Right forelimb (tissue), 1 donor: ENCODE measurements at places on chromosomes 16 and 17.
A peak's percentile ranks its signal among the peaks of the same experiment; 100 is the strongest.

GRCh38 chr16:62041401-62041800 lies 5.2 kb upstream of the CDH8 start:
- DNase-seq: no peak

DNA sequence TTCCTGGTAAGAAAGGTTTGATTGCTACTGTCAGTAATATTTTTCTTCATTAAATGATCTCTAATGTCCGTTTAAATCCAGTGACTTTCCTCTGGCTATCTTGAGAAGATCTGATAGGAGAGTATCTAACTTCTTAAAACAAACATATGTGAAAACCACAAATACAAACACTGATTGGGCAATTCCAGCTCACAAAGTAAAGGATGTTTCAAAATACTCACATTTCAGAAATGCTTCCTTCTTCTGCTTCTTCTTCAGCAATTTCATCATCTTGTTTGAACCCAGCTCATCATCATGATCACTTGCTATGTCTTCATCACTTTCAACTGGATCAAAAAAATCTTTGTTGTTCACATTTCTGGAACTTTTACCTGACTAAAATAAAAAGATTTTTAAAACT lies 64.3 kb upstream of the RBL2 start:
- DNase-seq: no peak

DNA sequence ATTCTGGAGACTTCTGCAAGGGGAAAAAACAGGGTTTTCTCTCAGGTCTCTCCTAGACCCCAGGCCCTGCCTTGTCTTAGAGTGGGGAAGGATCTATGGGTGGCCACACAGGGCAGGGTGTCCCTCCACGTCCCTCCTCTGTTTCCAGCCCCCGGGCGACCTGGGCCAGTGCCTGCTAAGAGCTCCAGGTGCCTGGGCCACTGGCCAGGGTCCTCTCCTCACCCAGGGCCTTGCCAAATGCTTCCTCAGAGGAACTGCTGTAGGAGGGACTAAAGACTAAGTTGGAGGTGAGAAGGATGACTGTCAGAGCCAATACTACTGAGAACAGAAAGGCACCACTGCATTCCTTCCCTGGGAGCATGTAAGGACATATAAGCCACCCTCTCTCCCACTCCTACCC lies 11.4 kb downstream of the NOS2 start:
- DNase-seq: no peak

DNA sequence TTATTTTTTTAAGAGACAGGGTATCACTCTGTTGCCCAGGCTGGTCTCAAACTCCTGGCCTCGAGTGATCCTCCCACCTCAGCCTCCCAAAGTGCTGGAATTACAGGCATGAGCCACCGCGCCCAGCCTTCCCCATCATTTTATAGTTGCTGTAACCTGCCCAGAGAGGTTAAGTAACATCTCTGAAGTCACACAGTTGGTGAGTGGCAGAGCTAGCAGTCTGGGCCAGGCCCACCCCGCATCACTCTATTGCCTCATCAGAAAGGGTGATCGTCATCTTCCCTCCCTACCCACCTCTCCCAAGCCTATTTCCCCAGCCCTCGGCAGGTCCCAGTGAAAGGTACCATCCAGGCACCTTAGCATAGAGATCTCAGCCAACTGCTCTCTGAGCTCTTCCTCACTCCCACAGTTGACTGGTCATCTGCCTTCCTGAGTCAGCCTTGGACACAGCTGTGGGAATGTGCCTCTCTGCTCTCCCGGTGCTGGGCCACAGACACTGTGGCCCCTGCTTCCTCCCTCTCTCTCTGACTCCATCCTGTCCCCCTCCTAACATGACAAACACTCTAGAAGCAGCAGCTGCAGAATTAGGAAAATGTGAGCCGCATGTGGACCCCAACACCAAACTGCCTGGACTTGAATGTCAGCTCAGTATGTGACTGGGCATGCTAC lies 57.1 kb downstream of the SCNN1B start:
- DNase-seq: no peak

DNA sequence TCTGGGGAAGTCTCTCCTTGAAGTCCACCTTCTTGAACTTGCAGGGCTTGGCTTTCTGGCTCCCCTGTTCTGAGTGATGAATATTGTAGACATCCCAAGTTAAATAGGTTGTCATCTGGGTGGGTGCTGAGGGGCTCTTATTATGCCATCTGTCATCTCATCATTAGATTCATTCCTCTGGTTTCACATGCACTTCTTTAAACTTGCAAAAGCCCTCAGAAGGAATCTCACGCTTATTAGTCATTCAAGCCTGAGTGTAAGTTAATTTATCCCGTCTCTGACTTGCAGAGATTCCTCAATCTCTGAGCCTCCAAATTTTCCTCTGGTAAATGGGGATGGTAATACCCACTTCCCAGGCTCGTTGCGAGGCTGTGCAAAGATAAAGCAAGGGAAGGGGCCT lies 5.7 kb downstream of the MGAT5B start:
- DNase-seq: no peak

DNA sequence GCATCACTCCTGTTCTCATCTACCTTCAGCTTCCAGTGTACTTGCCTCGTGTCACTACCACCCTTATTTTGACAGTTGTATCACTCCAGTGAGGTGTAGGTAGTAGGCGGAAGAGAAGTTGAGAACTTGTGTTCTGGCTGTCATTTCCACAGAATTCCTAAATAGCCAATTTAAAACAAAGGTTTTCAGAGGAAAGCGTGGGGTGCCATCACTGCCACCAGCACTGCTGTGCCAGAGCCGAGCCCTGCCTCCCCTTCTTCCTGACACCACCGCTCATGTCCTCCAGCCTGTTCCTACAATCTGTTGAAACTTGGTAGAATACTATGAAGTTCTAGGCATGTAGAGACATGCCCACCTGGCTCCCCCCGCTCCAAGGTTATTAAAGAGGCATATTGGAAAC lies 215.8 kb downstream of the TANC2 start:
- no peak for DNase-seq

- DNase-seq: no peak
Observed at GRCh38 chr16:683396-684070, 601 bp downstream of the JMJD8 start.

DNA sequence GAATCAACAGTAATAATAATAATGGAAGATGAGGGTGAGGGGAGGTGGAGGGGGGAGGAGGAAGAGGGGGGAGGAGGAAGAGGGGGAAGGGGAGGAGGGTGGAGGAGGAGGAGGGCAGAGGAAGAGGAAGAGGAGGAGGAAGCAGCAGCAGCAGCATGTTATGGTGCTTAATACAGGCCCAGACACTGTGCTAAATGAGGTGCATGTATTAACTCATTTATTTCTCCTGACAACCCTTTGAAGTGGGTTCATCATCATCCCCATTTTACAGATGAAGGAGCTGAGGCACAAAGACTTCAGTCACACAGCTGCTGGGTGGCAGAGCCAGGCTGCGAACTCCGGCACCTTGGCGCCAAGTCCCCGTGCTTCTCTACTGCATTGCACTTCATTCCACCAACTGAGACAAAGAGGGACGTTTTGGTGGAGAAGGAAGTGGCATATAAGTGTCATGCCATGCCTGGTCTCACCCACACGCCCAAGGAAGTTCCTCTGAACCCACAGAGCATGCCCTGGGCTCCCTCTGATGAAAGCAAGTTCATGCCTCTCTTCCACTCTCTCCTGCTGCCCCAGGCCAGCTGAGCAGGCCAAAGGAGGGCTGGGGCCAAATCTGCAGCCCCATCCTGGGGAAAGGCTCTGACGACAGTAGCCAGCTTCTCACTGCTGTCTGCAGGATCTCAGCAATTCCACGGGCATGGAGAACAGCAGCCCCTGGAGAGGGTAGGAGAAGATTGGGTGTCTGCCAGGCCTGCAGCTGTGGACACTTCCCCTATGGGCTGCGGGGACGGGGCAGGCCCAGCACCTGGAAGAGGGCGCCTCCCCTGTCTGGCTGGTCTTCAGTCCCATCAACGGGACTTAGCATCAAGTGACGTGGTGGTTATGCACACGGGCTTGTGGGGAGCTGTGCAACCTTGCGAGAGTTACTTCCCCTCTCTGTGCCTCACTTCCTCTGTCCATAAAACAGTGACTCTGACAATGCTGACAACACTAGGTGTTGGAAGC lies 21.8 kb downstream of the XYLT1 start:
- DNase-seq: peak; percentile 62

DNA sequence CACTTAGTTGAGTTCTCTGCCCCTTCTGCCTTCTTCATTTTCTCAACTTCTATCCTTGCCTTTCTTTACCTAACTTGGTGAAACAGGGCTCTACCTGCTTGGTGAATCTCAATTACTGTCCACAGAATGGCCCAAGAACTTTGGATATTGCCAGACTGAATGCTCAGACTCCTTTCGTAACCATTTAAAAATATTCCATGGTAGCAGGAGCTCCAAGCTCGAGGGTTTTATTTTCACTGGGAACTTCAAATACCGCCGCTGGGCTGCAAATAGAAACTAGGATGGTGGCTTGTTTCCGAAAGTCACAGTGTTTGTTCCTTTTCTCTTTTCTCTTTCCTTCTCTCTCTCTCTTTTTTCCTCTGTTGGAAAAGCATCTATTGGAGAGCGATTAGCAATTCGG lies 13.2 kb downstream of the TMEM100 start:
- DNase-seq: no peak

- DNase-seq: no peak
Observed at GRCh38 chr16:89103156-89103555, 9.5 kb downstream of the ACSF3 start.

DNA sequence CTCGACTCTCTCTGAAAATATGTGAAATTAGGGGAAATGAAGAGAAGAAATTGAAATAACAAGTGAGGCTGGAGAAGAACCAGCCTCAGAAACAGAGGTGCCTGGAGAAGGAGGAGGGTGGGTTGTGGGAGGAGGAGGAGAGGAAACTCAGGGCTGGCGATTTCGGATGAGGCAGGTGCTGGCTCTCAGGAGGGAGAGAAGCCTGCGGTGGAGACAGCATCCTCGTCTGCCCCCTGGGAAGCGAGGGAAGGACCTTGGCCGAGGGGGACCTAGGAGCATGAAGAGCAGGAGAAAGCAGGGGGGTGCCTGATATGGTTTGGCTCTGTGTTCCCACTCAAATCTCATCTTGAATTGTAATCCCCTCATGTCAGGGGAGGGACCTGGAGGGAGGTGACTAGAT lies 264.7 kb upstream of the TNRC6C start:
- DNase-seq: no peak

DNA sequence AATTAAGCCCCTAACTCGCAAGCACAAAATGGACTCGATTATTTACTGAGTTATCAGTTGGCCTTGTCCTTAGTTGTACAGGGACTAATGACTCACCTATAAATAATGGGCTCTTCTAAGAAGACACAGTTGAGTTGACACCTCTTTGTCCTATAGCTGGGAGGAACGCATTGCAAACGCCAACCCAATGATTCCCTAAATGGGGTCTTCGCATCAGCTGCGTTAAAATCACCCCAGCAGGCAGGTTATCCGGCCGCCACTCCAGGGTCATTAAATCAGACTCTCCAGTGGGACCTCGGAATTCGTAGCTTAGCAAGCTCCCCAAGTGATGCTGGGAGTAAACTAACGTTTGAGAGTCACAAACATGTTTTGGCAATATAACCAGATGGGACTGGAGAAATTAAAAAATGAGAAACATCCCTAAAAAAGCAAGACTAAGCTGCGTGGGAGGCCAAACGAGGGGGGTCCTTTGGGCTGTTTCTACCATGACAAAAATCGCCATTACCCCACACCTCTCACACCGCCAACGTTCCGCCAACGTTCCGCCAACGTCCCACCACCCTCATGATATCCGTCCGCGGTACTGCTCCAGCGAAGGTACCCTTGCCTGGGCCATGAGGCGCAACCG lies 932 bp upstream of the NFE2L1 start:
- DNase-seq: no peak

DNA sequence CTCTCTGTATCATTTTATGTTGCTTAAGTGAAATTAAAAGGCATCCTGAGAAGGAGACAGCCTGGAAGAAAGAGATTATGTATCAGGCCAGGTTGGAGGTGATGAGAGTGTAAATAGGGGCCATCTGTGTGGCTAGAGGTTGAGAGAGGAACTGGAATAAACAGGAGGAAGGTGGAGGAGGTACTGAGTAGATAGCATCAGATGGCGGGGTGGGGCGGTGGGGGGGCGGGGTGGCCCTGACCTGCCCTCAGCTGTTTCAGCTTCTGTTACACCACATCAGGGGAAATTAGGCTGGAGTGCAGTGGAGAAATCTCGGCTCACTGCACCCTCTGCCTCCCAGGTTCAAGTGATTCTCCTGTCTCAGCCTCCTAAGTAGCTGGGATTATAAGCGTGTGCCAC lies 6.9 kb upstream of the KCNG4 start:
- no peak for DNase-seq

DNA sequence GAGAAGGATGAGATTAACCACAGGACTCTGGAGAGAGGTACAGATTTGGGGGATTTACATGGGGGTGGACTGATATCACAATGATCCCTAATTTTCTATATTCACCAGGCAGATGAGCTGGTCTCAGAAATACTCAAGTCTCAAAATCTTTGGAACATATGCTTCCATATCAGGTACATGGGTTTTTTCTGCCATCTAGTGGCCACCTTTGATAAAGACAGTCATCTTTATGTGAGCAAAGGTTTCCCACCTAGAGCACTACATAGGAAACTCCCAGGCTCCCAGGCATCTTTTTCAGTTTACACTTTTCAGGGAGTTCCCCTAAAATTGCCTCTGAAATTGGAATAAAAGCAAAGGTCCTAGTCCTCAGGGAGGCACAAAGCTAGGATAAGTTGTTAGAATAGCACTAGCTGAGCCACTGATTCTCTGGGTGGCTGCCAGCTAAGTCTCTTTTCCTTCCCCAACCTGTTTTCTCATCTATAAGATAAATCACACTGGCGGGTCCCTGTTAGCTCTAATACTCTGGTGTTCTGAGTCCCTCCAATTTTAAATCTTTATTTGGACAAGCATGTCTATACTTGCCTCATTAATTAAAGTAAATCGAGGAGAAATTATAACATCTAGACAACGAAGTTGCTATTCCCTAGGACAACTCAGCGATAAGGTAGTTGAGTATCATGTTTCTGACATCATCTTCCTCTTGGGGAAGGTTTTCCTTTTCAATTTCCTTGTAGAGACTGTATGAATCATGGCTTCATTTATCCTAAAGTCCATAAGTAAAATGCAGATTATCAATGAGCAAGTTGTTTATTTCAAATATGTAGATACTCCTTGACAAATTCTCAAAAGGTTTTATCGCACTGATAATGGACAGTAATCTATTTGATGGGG lies 19.0 kb upstream of the MON1B start:
- DNase-seq: no peak

- DNase-seq: no peak
Observed at GRCh38 chr17:67138392-67138791, 94.0 kb downstream of the CACNG1 start.

GRCh38 chr17:21039839-21040575 lies 2.8 kb downstream of the USP22 start:
- DNase-seq: peak; percentile 63

- DNase-seq: no peak
Observed at GRCh38 chr17:75289832-75290337, 652 bp upstream of the SLC25A19 start.

DNA sequence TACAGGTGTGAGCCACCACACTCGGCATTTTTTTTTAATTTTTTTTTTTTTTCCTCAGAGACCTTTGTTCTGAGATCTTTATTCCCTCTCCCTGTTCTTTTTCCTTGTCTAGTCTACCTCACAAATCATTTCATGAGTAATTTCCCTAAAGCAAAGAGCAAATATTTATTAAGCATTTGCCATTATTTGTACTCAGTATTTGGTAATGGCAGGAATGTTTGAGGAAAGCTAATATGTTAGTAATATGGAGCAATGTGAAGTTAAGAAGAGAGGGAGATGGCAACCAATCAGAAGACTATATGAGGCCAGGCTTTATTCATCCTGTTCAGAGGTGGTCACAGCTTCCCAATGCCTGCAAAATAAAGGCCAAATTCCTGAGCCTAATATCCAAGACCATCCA lies 13.3 kb downstream of the CENPV start:
- DNase-seq: no peak
